ENCODE measurements at places on chromosomes 7 and 10.
A peak's percentile ranks its signal among the peaks of the same experiment; 100 is the strongest.

GRCh38 chr7:422191-422885 lies 97.3 kb downstream of the PDGFA start:
- no peak for DNase-seq

DNA sequence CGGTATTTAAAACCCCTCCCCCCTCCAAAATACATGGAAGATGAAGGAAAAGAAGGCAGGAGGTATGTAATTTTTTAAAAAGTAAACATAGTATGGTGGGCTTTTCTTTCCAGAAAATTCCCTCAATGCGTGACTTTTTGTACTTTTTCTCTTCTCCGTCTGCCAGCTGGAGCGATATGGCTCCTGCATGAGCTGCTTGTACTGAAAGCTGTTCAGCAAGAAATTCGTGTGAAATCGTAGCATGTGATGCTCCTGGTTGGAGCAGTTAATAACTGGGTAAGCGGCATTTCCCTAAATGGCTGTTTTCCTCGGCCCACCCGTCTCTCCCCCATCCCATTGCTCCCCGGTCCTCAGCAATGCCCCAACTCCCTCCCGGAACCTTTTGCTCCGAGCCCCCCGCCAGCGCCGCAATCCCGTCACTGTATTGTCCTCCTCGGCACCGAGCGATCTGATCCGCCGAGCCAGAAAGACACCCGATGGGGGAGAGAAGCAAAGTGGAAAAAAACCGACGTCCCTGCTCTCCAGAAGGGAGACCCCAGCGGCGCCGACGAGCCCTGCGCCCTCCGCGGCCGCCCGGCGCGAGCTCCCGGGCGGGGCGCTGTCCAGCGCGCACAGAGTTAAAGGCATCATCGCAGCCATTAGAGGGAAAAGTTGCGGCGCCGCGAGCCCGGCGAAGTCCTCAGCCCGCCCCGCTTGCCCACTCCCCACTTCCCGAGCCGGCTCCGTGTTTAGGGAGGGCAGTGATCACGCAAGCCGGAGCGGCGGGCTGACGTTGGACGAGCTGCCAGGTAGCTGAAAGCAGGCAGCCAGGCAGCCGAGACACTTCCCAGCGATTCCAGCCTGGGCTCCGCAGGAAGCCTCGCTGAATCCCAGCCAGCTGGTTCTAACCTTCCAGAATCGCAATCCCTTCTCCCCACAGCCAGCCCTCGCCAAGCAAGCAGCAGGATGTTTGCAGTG lies at the start of gene VSTM2A:
Gene VSTM2A (plus strand): TSS at position 707 of the 957 bp plus-strand sequence. CDS start 356 bp downstream, outside the sequence.
- DNase-seq: no peak

DNA sequence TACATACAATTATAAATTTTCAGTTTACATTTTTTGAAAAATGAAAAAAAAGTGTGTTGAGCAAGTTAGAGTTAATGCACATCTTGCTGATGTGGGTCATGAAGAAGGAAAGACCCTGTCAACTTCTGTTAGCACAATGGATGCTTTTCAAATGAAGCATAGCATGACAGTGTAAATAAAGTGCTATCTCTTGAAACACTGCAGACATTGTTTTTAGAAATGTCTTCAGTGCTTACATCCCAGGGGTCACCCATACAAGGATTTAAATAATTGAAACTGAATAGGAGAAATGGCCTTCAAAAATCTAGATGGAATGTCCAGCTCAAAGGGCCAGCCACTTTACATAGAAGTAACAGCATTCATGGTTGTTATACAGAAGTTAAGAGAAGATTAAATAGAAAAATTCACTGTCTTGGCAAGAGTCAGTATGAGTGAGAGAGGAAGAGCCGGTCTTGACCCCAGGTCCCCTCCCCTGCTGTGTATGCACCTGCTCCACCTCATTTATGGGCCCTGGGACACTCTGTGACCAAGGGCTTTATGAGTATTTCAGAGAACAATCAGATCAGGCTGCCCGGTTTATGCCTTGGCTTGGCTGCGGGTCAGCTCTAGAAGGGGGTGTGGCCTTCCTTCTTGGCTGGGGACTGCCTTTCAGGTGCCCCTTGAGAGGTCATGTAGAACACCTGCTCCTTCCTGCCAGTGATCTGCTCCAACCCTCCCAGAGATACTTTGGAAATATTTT lies 237.7 kb upstream of the TMEM72 start:
- no peak for DNase-seq

DNA sequence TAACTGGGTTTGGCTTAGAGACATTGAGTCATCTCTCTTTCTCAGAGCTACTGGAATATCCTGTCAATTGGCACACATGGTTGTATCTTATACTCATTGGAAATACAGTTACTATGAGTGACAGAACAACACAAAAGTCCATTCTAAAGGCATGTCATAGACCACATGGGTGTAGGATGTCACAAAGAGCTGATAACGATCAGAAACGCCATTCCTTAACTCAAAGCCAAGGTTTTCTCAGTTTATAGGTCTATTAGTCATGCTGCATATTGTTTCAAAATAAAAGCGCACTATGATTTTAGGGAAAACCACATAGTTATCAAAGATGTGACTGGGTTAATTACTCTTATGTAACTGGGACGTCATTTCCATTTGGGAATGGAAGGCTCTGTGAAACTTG lies 147.2 kb upstream of the FAM171A1 start:
- no peak for DNase-seq

- DNase-seq: no peak
Observed at GRCh38 chr10:17841050-17841449, 31.9 kb downstream of the MRC1 start.

DNA sequence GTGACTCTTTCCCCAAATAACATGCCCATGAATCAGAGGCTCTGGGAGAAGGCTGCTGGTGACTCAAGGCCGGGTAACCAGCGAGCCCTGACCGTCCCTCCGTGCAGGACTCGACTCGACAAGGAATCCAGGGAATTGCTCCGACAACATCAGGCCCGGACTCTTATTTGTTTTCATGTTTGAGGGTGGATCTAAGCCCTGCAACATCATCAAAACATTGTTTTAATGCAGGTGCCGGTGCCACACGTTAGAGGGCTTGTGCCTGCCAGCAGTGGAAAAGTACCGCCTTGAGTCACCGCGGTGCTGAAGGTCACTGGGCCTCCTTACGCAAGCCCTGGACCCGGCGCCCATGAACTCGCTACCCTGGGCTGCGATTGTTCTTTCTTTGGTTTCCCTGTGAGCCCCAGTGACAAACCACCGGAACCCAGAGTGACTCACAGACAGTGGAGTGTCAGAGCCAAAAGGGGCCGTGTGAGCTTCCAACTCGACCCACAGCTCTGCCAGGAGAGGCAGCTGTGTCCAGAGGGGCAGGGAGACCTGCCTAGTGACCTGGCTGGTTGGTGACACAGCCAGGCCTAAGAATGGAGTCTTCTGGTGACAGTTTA lies 139.4 kb upstream of the SHH start:
- DNase-seq: peak; percentile 15

DNA sequence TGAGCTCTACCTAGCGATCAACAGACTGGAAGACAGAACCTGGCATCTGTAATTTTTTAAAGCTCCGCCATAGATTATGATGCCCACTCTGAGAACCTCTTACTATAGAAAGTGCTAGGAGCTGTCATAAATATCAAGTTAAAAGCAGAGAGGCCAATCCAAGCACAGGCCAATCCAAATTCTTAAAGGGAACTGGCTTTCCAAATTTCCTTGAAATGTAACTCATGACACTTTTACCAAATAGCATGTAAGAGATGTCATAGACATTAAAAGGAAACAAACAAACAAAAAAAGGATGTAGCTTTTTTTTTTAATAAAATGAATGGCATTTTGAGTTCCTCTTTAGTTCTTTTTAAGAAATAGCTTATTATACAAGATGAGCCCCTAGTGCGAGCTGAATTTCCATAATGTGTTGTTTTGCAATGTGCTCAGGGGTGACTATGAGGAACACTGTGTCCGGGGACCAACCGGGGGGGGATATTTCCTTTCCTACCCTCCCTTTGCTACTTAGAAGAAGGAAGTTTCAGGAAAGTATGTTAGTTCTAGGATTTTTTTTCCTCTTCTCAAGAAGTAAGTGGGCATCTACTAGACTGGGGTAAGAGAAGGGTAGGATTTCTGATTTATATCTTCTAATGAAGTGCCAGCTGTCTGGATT lies 23.7 kb upstream of the MRC1 start:
- DNase-seq: no peak

- peak; percentile 78 for DNase-seq
Observed at GRCh38 chr10:25875556-25876165, 58.4 kb upstream of the MYO3A start.

- DNase-seq: no peak
Observed at GRCh38 chr10:21398563-21399231, 126.8 kb downstream of the SKIDA1 start.

- DNase-seq: no peak
Observed at GRCh38 chr10:64959116-64959515, 1437.9 kb downstream of the REEP3 start.

Data from activated CD8-positive, alpha-beta memory T cell treated with anti-CD3 and anti-CD28 coated beads for 24 hours (primary cell).